AG08395 (cell line): ENCODE measurements at places on chromosomes 1 and 21.

GRCh38 chr1:119898530-119898929 is 2.2 kb upstream of the ADAM30 start:
- no peak for DNase-seq

DNA sequence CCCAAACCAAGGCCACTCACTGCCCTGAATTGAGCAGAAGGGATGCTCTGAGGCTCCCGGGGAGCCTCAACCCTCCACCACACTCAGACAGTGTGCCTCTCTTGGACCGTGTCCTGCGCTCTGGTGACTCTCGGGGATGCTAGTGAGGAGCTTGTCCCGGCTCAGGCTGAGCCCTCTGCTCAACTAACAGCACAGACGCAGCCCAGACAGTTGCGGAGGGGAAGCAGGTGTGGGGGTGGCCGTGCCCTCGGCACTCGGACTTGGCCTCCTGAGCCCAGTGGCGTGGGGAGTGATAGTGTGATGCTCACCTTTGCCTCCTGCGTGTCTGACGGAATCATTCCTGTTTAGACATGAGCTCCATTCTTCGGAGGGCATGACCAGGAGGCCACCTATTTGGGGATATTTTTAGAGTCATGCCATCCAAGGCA is 15.4 kb upstream of the SLC19A1 start:
- no peak for DNase-seq

DNA sequence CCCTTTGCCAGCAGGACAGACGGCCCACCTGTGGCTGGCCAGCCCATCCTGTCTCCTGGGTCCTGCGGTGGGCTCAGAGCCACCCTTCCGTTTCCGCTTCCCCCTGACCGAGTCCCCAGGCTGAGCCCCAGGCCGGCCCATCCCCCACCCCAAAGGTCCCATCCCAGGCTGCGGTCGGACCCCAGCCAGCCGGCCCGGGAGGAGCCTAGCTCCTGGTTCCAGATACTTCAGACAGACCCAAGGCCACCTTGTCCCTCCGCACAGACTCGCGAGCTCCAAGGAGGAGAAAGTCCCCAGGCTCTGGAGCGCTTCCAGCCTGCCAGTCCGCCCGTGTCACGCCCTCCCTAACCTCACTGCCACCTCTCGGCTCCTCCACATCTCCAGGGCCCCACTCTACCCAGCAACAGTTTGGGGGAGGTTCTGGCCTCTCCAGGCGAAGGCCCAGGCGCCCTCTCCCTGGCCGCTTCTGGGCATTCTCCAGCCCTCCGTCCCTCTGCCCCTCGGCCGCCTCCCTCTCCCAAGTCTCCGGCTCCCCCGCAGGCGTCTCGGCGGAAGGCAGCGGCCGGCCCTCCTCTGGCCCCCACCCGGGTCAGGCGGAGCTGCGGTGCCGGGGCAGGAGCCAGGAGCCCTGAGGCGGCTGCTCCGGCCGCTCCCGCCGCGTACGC is 835 bp downstream of the LRRN2 start:
- DNase-seq = no peak

DNA sequence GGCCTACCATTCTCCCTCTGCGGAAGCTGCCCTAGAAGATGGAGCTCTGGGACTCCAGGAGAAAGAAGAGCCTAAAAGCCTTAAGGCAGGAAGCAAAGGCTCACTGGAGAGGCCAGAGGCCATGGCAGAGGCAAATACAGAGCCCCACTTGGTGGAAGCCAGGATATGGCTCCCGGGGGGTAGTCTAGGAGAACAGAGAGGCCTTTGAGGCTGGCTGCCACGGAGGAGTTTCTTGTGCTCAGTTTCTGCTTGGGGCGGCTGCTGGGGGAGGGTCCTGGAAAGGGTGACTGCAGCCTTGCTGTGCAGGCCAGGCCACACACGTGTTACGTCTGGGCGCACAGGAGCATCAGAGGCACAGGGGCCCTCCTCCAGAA is 5.4 kb downstream of the CC2D1B start:
- DNase-seq = no peak

GRCh38 chr1:20962576-20963258 is 175.6 kb upstream of the HP1BP3 start:
- no peak for DNase-seq

GRCh38 chr1:97356309-97356708 is 564.5 kb downstream of the DPYD start:
- DNase-seq = no peak

DNA sequence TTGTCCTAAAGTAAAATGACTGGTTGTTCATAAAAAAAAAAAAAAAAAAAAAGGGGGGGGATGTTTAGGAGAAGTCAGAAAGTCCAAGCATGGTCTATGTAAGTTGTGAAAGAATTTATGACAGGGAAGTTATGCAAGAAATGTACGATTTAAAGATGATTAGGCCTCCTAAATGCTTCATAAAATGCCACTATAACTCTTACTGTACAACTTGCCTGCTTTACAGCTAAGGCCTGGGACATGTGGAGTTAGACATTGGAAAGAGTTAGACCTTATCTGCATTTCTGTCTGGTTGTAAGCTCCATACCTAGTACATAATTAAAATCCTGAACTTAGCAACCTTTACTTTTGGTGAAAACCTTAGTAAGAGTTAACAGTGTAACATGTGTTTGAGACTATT is 150.0 kb downstream of the TPR start:
- no peak for DNase-seq

- no peak for DNase-seq
These were observed 282.0 kb downstream of the PTPRU start for GRCh38 chr1:29518183-29518835.

GRCh38 chr1:227068883-227069282 is 128.8 kb downstream of the COQ8A start:
- no peak for DNase-seq

DNA sequence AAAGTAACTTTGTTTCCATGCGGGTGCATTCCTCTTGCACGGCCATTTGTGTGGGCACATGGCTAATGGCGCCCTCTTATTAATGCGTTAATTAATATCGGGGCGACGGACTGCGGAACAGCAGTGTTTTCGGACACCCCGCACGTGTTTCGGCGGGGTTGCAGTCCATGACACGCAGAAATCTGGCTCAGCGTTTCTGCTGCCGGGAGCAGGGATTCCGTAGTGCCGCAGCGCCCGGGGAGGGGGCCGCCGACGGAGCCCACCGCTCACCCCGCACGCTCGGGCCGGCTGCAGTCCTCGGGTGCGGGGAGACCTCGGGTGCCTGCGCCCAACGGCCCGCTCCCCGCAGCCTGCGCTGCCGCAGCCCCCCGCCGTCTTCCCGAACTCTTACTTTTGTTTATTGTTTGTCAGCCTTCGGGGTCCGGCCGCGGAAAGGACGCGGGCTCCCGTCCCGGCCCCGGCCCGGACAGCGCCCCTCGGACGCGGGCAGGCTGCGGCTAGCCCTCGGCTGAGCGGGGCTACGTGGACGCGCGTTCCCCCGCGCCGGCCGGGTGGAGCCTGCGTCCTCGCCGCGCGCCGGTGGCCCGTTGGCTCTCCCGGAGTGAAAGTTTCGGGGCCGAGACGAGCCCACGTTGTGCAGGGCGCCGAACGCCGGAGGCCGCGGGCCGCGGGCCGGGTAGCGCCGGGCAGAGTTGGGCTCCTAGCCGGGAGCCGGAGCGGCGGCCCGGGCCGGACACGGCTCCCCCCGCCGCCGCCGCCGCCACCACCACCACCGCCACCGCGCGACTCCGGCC is 849 bp downstream of the NFIA start:
- peak; percentile 30 for DNase-seq

- peak; percentile 75 for DNase-seq
These were observed 62.6 kb upstream of the CD1D start for GRCh38 chr1:158117854-158118704.

DNA sequence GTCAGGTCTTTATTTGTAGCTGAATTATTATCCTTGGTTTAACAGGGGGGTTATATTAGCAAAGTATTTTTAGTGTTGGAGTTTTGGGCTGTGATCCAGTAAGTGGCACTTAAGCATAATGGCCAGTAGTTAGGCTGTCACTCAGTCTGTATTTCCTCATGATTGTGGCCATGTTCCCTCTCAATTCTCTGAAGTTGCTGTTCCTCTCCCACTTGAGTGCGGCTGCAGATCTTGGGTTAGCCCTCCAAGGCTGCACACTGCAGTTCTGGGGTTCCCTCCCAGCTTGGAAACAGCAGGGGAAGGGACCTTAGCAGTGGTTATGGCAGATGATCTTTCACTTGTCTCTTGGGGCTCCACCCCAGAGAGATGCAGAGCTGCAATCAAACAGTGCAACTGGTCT is 23.2 kb upstream of the DENND1B start:
- DNase-seq = no peak

DNA sequence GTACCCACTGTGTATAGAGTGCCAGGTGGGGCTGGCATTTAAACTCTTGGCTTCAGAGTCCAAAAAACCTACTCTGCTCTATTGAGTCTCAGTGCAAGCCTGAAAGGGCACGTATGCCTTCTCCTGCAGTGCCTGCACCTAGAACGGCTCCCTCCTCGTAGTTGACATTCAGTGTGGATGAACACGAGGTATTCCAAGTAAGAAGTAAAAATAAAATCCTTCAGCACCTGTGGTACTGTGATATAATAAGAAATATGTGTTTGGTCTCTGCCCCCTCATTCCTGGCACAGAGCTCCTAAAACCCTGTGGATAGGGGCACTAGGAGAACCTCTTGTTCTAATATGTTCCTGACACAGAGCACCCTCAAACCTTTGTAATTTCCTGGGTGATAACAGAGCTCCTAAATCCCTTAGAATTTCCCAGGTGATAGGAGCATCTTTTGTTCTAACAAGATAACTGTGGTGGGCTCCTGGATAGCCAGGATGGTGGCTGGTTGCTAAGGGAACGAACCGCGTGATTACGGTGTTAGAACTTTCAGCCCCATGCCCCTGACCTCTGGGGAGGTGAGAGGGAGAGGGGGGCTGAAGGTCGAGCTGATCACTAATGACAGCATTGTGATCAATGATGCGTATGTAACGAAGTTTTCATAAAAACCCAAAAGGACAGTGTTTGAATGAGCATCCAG is 16.8 kb downstream of the UCK2 start:
- no peak for DNase-seq

GRCh38 chr1:33606272-33606671 is 133.8 kb downstream of the ZSCAN20 start:
- DNase-seq = no peak

DNA sequence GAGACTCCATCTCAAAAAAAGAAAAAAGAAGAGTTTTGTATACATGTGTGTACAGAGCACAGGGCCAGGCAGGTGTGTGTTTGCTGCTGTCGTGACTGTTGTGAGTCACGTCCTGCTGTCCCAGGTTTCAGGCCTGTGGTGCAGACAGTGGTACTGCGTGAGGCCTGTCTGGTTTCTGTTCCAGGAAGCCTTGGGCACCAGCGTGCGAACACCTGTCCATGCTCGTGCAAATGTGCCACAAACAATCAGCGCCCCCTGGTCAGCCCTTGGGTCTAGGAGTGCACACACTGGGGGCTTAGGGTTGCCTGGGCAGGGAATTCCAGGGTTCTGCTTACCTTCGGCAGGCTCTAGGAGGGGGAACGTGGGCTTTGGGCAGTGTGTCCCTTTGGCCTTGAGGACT is 16.9 kb downstream of the GPR157 start:
- no peak for DNase-seq

GRCh38 chr1:161763522-161764098 is 2.5 kb upstream of the ATF6 start:
- no peak for DNase-seq

- DNase-seq = no peak
These were observed 242.0 kb downstream of the RHOU start for GRCh38 chr1:228977307-228977706.

- DNase-seq = peak; percentile 79
These were observed 89.5 kb upstream of the GREM2 start for GRCh38 chr1:240701412-240701811.

DNA sequence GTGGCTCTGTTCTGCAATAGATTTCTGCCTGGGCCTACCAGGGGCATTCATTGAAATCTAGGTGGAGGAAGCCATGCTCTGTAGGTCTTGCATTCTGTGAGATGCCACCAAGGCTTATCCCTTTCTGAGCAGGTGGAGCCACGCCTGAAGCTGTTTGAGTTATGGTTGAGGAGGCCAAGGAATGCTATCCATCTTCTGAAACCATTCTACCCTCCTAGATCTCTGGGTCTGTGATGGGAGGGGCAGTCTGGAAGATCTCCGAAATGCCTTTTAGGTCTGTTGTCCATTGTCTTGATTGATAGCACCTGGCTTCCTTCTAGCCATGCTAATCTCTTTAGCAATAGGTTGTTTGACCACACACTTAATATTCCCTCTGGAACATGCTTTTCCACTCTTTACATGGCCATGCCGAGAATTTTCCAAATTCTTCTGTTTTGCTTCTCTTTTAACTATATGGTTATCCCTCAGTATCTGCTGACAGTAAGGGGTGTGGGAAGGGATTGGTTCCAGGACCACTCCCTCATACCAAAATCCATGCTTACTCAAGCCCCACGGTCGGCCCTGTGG is 45.2 kb downstream of the AK4 start:
- DNase-seq = no peak

- DNase-seq = no peak
These were observed 129.8 kb downstream of the PIK3R3 start for GRCh38 chr1:46002551-46003150.
